SW480 (cell line): ENCODE measurements at places on chromosomes 5 and 9.

DNA sequence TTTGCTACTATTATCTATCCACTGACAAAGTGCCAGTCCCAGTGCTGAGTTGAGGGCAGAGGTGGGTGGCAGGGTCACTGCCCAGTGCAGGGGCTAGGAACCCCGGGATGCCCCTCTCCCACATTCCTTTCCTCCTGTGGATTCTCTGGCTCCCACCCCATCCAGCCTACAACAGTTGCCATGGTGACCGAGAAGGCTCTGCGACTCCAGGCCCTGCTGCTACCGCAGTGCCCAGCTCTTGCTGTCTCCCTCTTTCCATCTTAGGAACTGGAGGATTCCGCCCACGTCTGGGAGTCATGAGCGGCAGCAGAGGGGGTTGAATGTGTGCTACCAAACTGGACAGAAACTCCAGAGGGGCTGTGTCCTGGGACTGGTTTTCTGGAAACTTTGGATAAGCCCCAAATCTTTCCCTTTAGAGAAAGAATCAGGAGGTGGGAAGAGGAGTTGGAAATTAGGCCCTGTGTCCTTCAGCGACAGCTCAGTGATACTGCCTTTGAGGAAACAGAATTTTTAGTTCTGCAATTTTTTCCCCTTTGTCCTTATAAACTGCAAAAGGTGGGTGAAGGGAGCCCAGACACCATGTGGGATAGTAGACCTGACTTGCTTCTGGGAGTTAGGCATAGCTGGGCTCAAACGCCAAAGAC is 20.7 kb upstream of the C5orf47 start:
- DNase-seq = no peak

DNA sequence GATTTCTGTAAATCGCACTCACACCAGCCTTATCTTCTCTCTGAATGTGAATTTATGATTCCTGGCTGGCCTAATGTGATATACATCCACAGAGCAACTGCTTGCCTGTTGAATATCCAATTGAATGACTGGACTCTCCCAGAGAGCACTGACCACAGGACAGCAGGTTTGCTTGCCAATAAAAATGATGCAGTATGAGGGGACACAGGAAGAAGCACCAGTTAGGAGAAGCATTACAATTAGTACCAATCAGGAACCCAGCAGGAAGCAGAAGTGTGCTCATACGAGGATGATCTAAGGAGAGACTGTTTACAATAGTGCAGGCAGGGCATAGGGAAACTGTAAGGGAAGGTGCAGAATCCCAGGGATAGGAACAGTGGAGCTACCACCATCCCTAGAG is 127.2 kb upstream of the ZNF366 start:
- DNase-seq = no peak

DNA sequence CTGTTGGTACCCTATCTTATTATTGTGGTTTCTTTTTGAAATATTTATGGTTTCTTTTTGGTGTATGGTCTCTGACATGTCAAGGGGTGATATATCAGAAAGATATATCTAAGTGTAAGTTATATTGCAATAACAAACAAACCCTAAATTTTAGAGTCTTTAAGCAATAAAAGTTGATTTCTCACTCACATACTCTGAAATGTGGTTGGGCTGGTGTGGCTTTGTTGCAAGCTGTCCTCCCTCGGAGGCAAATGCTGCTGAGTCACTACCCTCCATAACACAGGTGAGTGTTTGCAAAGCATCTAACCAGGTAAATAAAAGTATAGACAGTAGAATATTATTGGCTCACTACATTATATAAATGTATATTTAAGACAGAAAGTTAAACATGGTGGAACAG is 253.2 kb downstream of the CDH18 start:
- DNase-seq = no peak

DNA sequence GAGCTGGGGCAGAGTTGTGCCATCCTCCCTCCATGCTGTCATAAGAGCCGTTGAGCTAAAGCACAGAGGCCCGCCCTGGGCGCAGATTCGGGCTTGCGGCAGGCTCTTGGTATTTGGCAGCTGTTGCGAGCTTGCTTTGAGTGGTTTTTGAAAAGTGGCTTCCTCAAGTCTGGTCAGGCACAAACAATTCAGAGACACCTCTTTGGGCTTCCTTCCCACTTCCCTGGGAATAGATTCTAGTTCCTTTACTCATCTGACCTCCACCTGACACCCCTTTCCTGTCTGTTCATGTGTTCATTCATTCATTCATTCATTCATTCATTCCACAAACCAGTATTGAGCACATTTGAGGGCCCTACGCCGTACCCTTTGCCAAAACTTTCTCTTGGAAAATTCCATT is 27.4 kb downstream of the NCS1 start:
- no peak for DNase-seq

- no peak for DNase-seq
Measured at GRCh38 chr5:179451114-179451827, 99.1 kb upstream of the RUFY1 start.

- no peak for DNase-seq
Measured at GRCh38 chr5:99795031-99795430, 740.1 kb upstream of the FAM174A start.

GRCh38 chr9:114223564-114224246 is 68.4 kb downstream of the COL27A1 start:
- DNase-seq = peak; percentile 61

DNA sequence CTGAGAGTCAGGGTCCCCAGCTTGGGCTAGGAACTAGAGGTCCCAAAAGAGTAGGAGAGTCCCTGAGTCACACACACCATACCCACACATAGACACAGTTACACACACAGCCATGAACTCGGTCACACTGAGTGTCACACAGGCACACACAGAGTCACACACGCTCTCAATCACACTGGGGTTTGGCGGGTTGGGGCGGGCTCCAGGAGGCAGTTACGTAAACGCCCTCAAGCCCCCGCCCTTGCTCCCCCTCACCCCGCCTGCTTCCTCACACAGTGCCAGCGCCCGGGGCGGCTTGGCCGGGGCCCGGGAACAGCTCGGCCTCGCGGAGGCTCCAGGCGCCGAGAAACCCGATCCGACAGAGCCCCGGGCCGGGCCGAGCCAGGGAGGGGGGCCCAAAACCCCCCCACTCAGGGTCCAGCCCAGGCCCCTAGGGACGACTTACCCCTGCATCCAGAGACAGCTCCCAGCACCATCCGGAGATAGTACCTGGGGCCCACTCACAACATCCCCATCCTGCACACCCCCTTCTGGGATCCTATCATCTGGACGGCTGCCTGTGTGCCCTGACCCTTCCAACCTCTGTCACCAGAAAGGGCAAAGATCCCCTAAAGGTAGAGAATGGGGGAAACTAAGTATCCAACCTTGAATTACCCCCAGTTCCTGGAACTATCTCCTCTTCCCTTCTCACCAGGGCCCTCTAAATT is 3.5 kb upstream of the CNTFR start:
- DNase-seq = no peak

- no peak for DNase-seq
Measured at GRCh38 chr9:127201071-127201541, 63.5 kb upstream of the GARNL3 start.

DNA sequence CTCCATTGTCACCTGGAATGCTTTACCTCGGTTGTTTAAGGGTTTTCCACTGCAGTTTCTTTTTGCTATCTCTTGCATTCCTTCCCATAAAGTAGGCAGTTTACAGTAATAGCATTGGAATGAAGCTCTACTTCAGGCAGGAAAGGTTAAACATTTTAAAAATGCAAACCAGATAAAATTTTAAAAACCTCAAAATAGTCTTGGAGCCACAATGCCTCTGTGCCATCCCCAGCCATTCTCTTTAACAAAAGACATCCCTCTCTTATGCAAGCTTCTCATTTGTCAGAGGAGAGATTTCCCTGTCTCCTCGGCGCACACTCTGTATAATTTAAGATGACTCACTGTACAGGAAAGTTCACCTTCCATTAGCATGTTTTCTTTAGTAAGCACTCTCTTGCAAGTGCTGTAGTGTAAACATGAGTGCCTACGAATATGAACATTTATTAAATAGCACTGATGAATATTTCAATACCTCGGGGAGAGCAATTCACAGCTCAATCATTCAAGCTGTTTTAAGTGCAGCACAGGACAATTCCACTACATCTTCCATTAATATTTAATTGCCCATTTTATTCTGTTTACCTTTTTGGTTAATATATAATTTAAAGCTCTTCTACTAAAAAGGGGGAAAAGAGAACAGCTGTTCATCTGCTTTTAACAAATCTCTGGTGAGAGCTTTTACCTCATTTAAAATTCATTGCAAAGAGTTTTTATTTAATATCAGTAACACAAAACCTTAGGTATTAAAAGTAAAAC is 343.6 kb downstream of the SPATA31D1 start:
- peak; percentile 14 for DNase-seq
